ENCODE measurements at places on chromosomes 7 and 10. TPM values are rescaled to one million over a fixed set of nuclear protein-coding genes. Genes with fewer than 3 reads are reported as not detected.

SFRP4 gene
- not detected for total RNA-seq

OR2A12 gene
- total RNA-seq = not detected

CPN1 gene
- not detected for total RNA-seq

KBTBD2 gene
- total RNA-seq = 62.9 TPM

OR2AE1 gene
- not detected for total RNA-seq

CFAP58 gene
- 0.65 TPM for total RNA-seq

FZD1 gene
- total RNA-seq = 0.97 TPM

C1QL3 gene
- total RNA-seq = not detected

ATRNL1 gene
- under 0.01 TPM for total RNA-seq

PNLIPRP3 gene
- not detected for total RNA-seq

EBLN1 gene
- total RNA-seq = not detected

PTPN20 gene
- 1.2 TPM for total RNA-seq

SRRM3 gene
- total RNA-seq = 0.91 TPM

LLCFC1 gene
- total RNA-seq = not detected

FXYD4 gene
- not detected for total RNA-seq

AKR1C8 gene
- not detected for total RNA-seq

NKX2-3 gene
- 5.2 TPM for total RNA-seq

ASZ1 gene
- total RNA-seq = not detected

ADRB1 gene
- total RNA-seq = under 0.01 TPM

C10orf53 gene
- total RNA-seq = not detected

KIF11 gene
- 37.4 TPM for total RNA-seq

RELN gene
- 1.6 TPM for total RNA-seq

CTAGE4 gene
- total RNA-seq = 0.30 TPM

LRRD1 gene
- under 0.01 TPM for total RNA-seq

POU6F2 gene
- not detected for total RNA-seq

SFTPA1 gene
- total RNA-seq = not detected

TFPI2 gene
- total RNA-seq = 254 TPM

PDGFA gene
- total RNA-seq = 91.9 TPM

ADAMTS14 gene
- total RNA-seq = not detected

TMEM139 gene
- 0.61 TPM for total RNA-seq

AZGP1 gene
- total RNA-seq = not detected

MSMB gene
- not detected for total RNA-seq

PIP gene
- total RNA-seq = not detected

IDI2 gene
- total RNA-seq = not detected

PNLIP gene
- not detected for total RNA-seq

LRRC17 gene
- total RNA-seq = 106 TPM

ERVW-1 gene
- not detected for total RNA-seq

CNPY1 gene
- total RNA-seq = not detected

C10orf90 gene
- not detected for total RNA-seq

DIP2C gene
- 7.1 TPM for total RNA-seq

NOS3 gene
- 26.4 TPM for total RNA-seq

IGFBP3 gene
- 5.3 TPM for total RNA-seq

RADIL gene
- 0.32 TPM for total RNA-seq

GGCT gene
- 40.6 TPM for total RNA-seq

UCMA gene
- total RNA-seq = not detected

CNTNAP2 gene
- not detected for total RNA-seq

LEP gene
- total RNA-seq = not detected

ADAM22 gene
- 0.76 TPM for total RNA-seq

POM121C gene
- total RNA-seq = 11.9 TPM

MLXIPL gene
- not detected for total RNA-seq

STRIP2 gene
- total RNA-seq = 11.2 TPM

VIM gene
- total RNA-seq = 5,225 TPM

AOAH gene
- total RNA-seq = 1.1 TPM

SPDYE9 gene
- total RNA-seq = not detected

Data from epithelial cell of umbilical artery (primary cell).